ENCODE measurements at places on chromosomes 4 and X. TPM values are rescaled to one million over a fixed set of nuclear protein-coding genes. Genes with fewer than 3 reads are reported as not detected.

Gene YIPF7
- not detected for polyA plus RNA-seq

Gene RHOXF2B
- polyA plus RNA-seq: not detected

Gene BCORL1
- 0.72 TPM for polyA plus RNA-seq

Gene CSN1S1
- not detected for polyA plus RNA-seq

Gene GLUD2
- polyA plus RNA-seq: 0.44 TPM

Gene EIF1AX
- polyA plus RNA-seq: 58.5 TPM

Gene DCHS2
- not detected for polyA plus RNA-seq

Gene RIBC1
- polyA plus RNA-seq: not detected

Gene CXCL10
- polyA plus RNA-seq: 5.5 TPM

Gene TMEM154
- polyA plus RNA-seq: 157 TPM

Gene HGFAC
- polyA plus RNA-seq: not detected
